ENCODE measurements at places on chromosomes 4 and X. TPM values are rescaled to one million over a fixed set of nuclear protein-coding genes. Genes with fewer than 3 reads are reported as not detected.

Gene GPR143
- total RNA-seq = 0.74 TPM

Gene LPAR4
- total RNA-seq = 0.15 TPM

Gene SMIM10
- total RNA-seq = 1.5 TPM

Gene DOK7
- total RNA-seq = 0.80 TPM

Gene SRPX2
- total RNA-seq = 4.4 TPM

All from colonic mucosa (tissue), 4 donors.